ENCODE measurements at places on chromosomes 11 and 22.
A peak's percentile ranks its signal among the peaks of the same experiment; 100 is the strongest.

- no peak for DNase-seq
These were observed 103.1 kb downstream of the TEAD1 start for GRCh38 chr11:12777208-12777874.

- no peak for DNase-seq
These were observed 80.2 kb downstream of the PLEKHA7 start for GRCh38 chr11:16933756-16934603.

- DNase-seq: no peak
These were observed 3.1 kb downstream of the TRMT112 start for GRCh38 chr11:64314146-64314804.

GRCh38 chr22:38727123-38727522 is 21.4 kb downstream of the GTPBP1 start:
- DNase-seq: no peak

GRCh38 chr11:69931060-69931910 is 112.1 kb upstream of the FGF3 start:
- DNase-seq: no peak

GRCh38 chr11:77411137-77411707 is 62.7 kb downstream of the PAK1 start:
- peak; percentile 5 for DNase-seq

GRCh38 chr11:15468466-15468865 is 353.7 kb downstream of the INSC start:
- DNase-seq: no peak

GRCh38 chr22:38244106-38244505 is 28.7 kb downstream of the TMEM184B start:
- DNase-seq: no peak

- DNase-seq: no peak
These were observed 5.2 kb upstream of the SLN start for GRCh38 chr11:107716884-107717532.

DNA sequence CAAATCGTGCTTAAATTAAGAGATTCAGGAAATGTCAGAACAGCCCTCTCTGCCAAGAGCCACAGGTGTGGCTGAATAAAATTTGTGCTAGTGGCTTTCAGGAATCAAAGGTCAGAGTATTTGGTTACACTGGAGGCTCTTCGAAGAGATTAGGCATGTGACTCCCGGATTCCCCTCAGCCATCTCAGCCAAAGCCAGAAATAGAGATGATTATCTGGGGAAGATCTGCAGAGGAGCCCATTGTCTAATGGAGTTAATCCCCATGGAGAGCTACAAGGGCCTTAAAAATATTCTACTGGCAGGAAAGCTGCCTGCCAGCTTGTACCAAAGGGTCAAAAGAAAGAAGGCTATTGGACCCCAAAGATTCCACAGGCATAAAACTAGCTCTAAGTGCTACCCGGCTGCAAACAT is 1259.5 kb downstream of the TBC1D22A start:
- DNase-seq: no peak

GRCh38 chr11:61635304-61635703 is 44.9 kb upstream of the DAGLA start:
- no peak for DNase-seq

GRCh38 chr11:35145271-35145670 is 6.3 kb downstream of the CD44 start:
- no peak for DNase-seq

DNA sequence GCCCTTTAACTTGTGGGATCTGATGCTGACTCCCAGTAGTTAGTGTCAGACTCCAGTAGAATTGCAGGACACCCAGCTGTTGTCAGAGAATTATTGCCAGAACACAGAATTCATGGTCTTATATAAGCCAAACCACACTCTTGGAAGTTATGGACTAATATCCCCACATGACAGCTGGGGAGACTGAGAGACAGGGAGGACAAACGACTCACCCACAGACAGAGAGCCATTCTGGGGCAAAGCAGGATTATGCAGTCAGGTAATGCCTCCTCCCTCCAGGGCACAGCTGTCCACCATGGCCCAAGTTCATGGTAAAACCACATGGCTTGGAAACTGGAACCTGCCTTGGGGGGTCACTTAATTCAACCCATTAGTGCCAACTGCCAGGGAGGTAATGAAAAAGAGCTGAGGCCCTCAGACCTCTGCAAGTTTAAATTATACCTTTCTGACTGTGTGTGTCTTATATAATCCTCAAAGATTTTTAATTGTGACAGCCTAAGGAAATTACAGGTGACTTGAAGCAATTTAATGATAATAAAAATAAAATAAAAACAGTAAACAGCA is 299.5 kb downstream of the BUD13 start:
- no peak for DNase-seq

DNA sequence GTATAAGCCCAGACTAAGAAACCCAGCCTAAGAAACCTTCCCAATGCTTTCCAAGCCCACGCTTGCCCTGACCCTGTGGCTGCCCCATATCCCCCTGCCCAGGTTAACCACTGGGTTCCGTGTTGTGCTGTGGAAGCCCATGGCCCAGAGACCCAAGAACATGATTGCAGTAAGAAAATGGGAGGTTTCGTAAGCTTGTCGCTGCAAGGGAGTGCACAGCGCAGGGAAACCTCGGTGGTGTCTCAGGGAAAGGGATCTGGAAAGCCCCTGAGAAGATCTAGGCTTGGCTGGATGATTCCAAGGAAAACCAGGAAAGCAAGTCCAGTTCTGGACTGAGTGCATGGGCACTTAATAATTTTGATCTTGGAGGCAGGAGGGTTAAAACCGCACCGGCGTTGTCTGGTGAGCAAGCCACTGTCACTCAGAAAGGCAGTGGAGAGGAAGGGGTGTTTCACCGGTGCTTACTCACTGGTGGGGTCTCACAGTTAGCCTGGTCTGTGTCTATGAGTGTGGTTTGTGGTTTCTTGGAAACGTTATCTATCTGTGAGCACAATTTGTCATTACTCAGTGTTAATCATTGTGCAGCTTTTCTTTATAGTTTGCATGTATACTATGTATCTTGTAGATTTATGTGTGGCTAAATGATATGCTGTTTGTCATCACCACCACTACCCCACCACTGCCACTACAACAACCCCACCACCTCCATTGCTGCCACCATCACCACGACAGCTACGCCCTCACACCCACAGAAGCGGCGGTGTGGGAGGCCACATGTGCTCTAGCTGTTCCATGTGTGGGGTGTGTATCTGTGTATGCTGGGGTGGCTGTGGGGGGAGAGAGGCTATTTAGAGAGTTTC is 53.3 kb upstream of the PRDM11 start:
- no peak for DNase-seq

DNA sequence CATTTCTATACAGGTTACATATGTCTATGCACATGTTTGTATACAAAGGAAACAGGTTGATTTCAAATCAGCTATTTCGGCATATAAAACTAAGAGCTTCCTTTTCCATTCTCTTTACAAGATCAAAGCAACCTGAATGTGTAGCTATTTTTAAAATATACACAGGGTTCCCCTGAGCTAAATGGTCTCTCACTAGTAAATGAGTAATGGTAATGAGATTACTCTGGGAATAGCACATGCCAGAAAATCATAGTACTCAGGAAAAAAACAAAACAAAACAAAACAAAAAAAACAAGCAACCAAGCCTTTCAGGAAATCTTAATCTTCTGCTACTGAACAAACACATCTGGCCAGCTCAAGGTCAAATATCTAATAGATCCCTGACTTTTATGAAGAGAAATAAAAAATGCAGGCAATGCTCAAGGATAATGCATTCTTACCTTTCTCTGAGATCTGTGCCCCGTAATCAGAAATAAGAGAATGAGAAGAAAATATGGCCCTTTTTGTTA is 156.6 kb upstream of the POU2AF2 start:
- no peak for DNase-seq

GRCh38 chr11:45580399-45580798 is 85.0 kb downstream of the CHST1 start:
- DNase-seq: no peak

DNA sequence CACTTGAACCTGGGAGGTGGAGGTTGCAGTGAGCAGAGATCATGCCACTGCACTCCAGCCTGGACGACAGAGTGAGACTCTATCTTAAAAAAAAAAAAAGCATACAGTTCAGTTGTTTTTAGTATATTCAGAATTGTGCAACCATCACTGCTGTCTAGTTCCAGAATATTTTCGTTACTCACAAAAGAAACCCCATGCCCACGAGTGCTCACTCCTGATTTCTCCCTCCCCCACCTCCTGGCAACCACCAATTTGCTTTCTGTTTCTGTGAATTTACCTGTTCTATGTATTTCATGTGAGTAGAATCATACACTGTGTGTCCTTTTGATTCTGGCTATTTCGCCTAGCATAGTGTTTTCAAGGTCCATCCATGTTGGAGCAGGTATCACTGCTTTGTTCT is 24.8 kb downstream of the PTPRJ start:
- DNase-seq: peak; percentile 54

- no peak for DNase-seq
These were observed 368.5 kb downstream of the INSC start for GRCh38 chr11:15483205-15483604.

DNA sequence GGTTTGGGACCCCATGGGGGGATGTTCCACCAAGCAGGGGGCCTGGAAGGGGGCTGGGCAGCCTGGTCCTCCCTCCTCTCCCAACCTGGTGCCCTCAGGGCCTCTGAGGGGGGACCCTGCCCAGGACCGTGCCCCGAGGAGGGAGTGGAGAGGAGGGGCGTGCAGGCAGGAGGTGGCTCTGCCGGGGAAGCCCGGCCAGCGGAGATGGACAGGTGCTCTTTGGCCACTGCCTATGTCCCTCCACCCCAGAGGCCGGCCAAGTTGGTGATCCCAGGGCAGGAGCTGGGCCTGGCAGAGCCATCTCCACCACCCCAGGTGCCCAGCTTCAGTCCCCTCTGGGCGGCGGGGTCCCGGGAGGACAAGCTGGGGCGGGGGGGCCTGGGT is 2.4 kb downstream of the MUC2 start:
- DNase-seq: no peak

DNA sequence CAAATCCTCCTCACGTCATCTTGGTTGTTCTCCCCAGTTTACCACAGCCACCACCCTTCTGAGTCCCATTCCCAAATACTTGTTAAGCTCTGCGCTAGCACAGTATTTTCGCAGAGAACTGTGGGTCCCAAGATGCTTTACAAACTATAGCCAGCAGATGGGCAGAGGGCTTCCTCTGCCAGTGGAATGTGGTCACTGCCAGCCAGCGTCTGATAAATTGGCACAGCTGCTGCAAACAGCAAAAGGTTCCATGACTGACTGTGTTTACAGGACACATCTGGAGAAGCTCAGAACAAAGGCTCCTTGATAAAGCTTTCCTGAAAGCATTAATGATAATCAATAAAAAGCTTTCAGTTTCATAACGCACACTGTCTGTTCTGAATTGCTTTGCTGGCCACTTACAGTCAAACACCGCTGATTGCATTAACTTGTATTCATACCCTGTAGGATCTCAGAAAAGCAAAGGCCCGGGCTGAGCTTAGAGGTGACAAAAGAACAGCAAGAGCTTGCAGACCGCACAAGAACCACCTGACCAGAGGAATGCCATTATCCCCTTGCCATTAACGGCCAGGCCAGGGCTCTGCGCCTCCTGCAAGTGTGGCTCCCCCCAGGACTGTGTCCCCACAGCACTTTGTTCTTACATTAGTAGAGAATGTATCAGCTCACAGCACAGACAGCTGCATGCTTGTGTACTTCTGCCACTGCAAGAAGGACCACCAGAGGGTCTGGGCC is 120.6 kb downstream of the MICAL3 start:
- DNase-seq: no peak

DNA sequence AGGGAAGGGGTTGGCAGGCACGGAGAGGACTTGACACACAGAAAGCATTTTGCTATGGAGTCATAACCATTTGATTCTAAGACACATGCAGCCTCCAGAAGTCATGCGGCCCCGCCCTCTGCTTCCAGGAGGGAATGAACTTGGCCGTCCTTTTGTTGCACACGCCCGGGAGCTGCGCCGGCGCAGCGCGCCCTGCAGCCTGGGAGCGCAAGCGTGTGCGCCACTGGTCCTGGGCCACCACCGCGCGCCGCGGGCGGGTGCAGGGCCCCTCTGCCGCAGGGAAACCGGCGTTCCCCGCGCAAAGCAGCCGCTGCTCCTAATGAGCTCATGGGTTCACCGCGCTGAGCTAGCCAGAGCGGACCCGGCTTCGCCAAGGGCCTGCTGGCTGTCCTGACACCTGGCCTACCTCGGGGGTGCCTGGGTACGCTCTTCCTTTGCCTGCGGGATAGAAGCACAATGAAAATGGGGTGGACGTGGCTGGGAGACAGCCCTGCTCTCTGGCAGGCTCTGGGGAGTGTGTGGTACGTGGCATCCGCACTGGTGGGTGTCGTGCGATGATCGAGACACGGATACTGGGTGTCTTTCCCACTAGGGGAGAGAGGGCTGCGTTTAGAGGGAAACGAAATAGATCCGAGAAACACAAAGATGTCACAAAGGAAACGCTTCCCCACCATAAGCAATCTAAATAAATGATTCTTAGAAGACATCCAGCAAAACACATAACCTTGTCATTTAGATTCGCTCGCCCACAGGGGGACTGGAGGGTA is 669 bp downstream of the MICAL3 start:
- DNase-seq: peak; percentile 2

DNA sequence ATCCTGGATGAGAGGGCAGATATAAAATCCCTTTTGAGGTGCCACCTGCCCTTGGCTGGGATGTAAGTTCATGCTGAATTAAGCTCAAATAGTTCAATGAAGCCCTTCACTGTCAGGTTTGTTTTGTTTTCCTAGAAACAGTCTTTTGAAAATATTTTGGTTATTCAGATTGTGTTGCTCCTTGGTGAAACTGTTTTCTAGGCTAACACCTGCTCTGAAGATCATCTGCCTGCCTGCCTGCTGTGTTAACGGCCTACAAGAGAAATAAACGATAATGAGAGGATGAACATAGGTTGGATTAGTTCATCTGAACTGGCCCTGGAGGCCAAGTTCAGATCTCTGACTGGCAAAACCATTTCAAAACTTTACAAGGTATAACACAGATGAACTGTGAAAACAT is 67.4 kb downstream of the ZBTB44 start:
- no peak for DNase-seq

GRCh38 chr11:2991452-2992233 is 486 bp downstream of the NAP1L4 start:
- DNase-seq: peak; percentile 33

DNA sequence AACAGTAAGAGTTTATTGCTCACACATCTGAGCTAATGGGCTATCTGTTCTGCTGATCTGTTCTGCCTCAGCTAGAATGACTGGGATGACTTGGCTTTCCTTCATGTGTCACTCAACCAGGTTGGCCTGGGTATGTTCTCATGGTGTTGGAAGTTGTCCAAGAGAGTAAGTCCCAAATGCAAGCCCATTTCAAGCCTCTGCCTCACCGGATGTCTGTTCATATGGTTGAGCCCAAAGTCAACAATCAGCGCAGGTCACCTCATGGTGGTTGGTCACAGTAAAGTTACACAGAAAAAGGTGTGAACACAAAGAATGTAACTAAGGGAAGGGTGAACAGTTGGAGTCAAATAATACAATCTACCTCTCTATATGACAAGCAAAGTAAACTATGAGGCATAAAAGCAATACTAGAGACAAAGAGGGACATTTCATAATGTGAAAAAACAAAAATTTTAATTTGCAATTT is 1.9 kb downstream of the GDPD4 start:
- no peak for DNase-seq

DNA sequence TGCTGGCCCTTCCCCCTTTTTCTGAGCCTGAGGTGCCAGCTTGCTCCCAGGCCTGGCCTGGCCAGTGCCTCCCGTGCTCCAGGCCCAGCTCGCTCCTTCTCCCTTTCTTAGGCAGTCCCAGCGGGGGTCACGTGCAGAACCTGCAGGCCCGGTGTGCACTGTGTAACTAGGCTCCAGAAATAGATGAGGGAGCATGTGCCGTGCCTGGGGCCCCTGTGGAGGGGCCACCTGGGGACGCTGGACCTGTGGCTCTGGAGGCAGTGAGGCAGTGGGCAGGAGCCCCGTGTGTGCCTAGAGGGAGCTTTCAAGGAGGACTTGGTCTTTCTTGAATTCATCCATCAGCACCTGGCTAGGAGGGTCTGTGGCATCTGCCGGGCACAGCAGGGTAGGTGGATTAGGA is 11.5 kb downstream of the PTDSS2 start:
- no peak for DNase-seq

Data from activated CD4-positive, alpha-beta T cell treated with anti-CD3 and anti-CD28 coated beads, Interleukin-2, amount 50 U/mL, for 4 hours (primary cell).